Stimulated activated CD4-positive, alpha-beta T cell treated with anti-CD3 and anti-CD28 coated beads, Interleukin-2, amount 100 ng/mL, for 4 hours (primary cell): ENCODE measurements at places on chromosomes 2 and 18.
A peak's percentile ranks its signal among the peaks of the same experiment; 100 is the strongest.

- DNase-seq: no peak
These were observed 43.7 kb downstream of the ZAP70 start for GRCh38 chr2:97757062-97757461.

DNA sequence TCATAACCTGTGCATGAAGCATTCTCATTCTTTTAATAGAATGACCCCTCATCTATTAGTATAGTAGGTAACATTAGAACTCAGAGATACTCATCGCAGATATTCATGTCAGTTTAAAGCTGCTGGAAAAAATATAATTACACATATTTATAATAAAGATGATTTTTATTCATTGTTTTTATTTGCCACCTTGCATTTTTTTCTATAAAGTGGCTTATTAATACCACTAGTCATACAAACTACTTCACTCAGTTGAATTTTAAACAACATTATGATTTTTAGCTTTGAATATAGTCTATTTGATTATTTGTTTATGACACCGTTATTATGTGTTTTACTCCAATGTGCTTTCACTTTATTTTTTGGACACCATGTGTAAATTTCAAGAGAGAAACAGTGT, 23.9 kb upstream of the GULP1 start:
- no peak for DNase-seq

DNA sequence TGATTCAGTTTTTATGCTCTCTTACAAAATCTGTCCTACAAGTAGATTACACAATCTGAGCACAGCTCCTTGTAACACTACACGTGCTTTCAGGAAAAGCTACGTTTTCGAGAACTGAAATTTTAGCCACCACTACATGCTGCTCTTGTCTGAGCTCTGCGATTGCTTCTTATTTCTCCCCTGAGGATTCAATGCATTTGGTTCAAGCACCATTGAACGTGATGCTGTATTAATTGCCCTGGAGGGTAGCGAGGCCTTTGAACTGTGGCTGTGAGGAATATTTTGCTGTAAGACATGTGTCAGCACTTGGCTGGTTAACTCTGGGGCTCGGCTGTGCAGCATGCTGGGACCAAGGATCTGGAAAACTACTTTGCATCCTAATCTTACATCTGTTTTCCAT, 405.8 kb downstream of the EPHA4 start:
- DNase-seq: no peak

DNA sequence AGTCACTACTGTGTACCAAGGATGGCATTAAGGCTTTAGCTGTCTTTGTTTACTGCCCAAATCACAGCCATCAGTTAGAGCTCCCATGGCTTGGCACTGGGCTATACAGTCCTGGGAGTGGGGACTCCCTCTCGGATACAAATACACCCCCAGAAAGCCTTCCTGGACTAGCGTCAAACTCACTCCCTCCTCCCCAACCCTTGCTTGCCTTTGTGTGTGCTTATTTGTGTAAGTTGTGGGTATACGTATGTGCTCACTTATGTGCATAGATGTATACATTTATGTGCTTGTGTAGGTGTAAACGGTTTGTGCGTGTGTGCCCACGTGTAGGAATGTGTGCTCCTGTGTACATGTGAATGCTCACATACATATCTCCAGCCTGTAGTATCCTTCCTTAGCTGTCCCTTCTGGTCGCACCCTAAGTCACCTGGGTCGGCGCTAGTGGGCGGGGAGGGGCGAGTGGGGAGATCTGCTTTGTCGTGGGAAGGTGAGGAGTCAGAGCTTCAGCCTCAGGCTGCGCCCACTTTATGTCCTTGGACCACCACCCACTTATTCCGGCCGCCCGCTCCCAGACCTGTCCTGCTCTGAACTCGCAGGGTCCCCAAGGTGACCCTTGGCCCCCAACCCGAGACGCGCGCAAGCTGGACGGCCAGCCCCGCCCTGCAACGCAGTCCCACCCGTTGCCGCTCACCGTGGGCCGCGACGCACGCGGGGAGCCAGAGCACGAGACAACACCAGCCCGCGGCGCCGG, 461 bp downstream of the PRADC1 start:
- no peak for DNase-seq

DNA sequence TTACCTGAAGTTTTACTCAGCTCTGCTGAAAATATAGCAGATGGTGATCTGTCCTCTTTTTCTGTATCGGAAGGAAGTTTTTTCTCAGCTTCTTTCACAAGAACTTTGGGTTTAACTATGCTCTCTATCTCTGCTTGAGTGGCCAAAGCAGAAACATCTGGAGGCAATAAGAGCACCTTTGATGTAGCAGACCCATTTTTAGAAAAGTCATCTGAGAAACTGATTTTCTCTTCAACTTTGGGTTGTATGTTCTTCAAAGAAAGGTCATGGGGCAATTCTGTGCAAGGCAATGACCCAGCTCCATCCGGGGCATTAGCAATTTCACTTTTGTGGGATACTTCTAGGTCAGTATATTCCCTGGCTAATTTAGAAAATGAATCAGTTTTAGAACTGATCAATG, 25.2 kb downstream of the RTN4 start:
- no peak for DNase-seq

GRCh38 chr2:143645921-143646645, 516.9 kb downstream of the ARHGAP15 start:
- no peak for DNase-seq

GRCh38 chr2:27370816-27371620, 602 bp downstream of the SNX17 start:
- DNase-seq: no peak

GRCh38 chr2:105344704-105345345, 7.5 kb downstream of the C2orf49 start:
- no peak for DNase-seq

DNA sequence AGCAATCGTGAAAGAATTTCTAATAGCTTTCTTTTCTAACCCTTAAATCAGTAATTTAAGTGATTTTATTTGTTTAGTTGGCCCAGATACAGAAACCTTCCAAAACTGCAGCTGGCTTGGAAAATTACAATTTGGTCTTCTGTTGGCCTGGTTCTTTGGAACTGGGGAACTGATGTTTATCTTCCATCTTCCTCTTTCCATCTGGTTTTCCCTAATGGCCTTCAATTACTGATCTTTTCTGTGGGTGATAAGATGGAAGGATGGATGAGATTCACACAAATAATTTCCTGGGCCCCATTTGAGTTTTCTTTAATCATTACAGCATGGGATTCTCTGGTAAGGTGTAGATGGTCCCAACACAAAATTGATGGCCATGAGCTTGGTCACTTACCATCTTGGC, 106.5 kb upstream of the CHRNA1 start:
- DNase-seq: no peak

GRCh38 chr2:54859997-54860701, 136.7 kb downstream of the EML6 start:
- no peak for DNase-seq

GRCh38 chr2:63651356-63651755, 62.6 kb downstream of the MDH1 start:
- no peak for DNase-seq

DNA sequence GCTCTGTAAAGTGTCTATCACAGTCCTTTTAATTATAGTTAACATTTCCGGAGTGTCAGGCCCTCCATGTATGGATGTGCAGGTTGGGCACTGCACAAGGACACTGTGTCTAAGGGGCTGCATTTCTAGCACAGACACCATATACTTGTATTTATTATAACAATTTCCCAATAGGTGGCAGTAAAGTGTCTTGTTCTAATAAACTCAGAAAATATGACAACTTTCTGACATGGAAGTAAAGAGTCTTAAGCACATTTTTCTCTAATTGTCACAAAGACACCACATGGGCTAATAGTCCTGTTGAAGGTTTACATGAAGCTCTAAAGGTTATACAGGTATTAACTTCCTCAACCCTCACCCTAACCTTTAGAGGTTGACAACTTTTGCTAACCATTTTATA, 156.6 kb downstream of the DYSF start:
- DNase-seq: no peak

GRCh38 chr2:78870343-78870967, 155.0 kb upstream of the REG3G start:
- DNase-seq: no peak

GRCh38 chr18:8448130-8448529, 161.1 kb upstream of the RAB12 start:
- no peak for DNase-seq

GRCh38 chr2:127122361-127123027, 15.5 kb upstream of the BIN1 start:
- no peak for DNase-seq

GRCh38 chr18:3603421-3604234, 153.7 kb downstream of the TGIF1 start:
- DNase-seq: no peak

DNA sequence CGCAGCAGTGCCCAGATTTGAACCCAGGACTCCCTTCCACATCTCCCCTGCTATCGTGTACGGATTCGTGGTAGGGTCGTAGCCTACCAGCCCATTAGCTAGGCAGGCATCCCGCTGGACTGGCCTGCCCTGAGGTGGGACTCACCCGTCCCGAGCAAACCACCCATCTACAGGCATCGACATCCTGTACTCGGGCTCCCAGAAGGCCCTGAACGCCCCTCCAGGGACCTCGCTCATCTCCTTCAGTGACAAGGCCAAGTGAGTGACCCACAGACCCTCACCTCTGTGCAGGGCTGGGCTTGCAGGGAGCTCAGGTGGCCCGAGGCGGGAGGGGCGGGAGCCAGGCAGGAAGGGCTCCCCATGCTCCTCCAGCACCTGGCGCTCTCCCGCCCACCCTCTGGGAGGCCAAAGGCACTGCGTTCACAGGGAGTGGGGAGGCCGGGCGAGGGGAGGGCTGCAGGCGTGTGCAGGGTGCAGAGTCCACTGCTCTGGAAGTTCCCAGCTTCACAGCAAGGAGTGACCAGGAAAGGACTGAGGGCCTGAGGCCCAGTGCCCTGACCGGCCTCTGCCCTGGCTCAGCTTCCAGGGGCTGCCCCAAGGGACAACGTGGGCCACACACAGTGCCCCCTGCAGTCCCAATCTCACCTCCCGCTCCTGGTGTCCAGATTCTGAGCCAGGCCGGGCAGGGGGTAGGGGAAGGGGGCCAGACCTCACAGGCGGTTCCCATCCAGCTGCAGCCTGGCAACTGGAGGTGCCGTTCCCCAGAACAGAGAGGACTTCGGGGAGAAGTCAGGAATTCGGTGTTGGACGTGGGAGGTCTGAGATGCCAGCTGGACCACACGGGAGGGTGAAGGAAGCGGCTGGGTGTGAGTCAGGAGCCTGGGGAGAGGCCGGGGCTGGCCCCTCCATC, 5.4 kb downstream of the AGXT start:
- no peak for DNase-seq

GRCh38 chr2:152260939-152261338, 74.0 kb upstream of the FMNL2 start:
- DNase-seq: no peak

DNA sequence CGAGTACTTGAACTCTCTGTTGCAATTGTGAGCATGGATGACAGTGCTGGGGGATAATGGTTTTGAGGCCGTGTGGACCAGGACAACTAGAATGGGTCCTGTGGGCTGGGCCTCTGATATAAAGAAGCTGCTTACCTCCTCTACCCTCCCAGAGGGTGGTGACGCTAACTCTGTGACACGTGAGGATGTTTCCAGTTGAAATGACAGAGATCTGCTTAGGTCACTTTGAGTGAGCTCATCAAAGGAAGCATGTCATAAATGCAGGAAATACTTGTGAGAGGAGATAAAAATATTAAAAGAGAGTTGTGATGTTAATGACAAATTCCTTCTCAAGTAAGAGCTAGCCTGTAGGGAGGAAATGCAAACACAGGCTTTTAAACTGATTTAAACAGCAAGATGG, 16.4 kb downstream of the RMC1 start:
- DNase-seq: no peak

- no peak for DNase-seq
These were observed 304.7 kb downstream of the TCF4 start for GRCh38 chr18:55283309-55283708.

DNA sequence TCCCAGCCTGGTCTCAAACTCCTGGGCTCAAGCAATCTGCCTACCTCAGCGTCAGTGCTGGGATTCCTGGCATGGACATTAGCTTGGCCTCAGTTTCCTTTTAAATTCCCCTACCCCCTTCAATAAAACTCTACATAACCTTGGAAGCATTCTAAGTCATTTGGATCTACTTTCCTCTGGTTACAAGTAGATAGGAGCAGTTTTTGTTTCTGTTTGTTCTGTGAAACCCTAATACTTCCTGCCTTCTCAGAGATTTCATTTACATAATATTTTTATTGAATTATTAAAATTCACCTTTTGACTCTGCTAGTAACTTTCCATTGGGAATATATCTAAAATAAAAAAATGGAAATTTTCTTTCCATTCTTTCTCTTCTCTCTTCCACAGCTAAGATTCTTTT, 25.9 kb downstream of the GIGYF2 start:
- DNase-seq: no peak

- no peak for DNase-seq
These were observed 2.5 kb upstream of the SH3RF3 start for GRCh38 chr2:109126501-109126860.

- DNase-seq: no peak
These were observed 891.4 kb downstream of the CCDC85A start for GRCh38 chr2:57075226-57075625.

DNA sequence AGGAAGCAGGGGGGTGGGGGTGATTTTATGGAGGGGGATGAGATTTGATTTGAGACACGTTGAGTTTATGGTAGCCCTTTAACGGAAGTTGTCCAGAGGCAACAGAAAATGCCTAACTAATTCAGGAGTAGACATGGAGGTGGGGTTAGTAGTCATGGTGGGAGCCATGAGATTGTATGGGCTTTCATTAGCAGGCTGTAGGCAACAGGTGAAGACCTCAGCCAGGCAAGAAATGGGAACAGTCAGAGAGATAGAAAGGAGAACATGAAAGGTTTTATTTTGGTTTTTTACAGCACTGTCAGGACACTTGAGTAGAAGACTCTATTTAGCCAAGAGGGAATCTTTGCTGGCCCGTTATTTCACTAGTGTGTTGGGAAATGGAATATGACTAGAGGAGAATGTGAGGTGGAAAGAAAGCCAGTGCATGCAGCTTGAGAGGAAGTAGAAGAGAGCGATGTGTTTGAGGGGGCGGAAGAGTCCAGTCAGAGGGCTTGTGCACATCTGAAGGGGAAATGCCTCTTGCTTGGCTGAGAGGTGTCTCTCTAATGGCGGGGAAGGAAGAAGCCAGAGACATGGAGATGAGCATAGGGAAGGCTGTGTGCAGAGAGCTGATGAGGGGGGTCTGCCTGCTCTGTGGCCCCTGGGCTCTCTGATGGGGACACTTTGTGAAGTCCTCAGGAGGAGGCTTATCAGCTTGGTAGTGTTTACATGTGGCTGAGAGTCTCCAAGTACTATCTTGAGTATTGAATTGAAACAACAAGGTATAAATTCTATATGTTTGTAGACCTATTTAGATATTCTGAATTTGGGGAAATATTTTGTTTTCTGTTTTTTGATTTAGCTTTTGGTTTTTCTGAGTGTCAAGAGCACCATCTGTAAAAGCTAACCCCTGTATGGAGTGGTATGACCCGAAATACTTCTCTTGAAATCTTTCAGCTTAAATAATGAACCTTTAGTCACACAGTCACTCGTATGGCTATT, 66.9 kb upstream of the ITM2C start:
- DNase-seq: no peak

GRCh38 chr2:50672282-50672681, 359.6 kb downstream of the NRXN1 start:
- no peak for DNase-seq

- DNase-seq: no peak
These were observed 146.6 kb upstream of the FANCL start for GRCh38 chr2:58387701-58388100.

GRCh38 chr2:118309946-118310680, 221.8 kb downstream of the INSIG2 start:
- DNase-seq: peak; percentile 28

GRCh38 chr2:76958749-76959148, 563.4 kb downstream of the LRRTM4 start:
- DNase-seq: no peak
